ENCODE measurements at places on chromosomes 5 and 9. TPM values are rescaled to one million over a fixed set of nuclear protein-coding genes. Genes with fewer than 3 reads are reported as not detected.

The SH3TC2 gene
- 0.48 TPM for total RNA-seq

The BTNL3 gene
- not detected for total RNA-seq

The TMEFF1 gene
- 0.59 TPM for total RNA-seq

The MYO10 gene
- total RNA-seq = 48.0 TPM

The SPINK6 gene
- 0.27 TPM for total RNA-seq

The CACNA1B gene
- total RNA-seq = 0.03 TPM

The PCSK5 gene
- 2.2 TPM for total RNA-seq

The NOXA1 gene
- total RNA-seq = 1.4 TPM

The ANKRD31 gene
- 0.06 TPM for total RNA-seq

The C9 gene
- not detected for total RNA-seq

The NEURL1B gene
- total RNA-seq = 9.2 TPM

The STC2 gene
- 35.2 TPM for total RNA-seq

The FSTL4 gene
- total RNA-seq = 6.0 TPM

The FBXL17 gene
- total RNA-seq = 8.7 TPM

The SRD5A1 gene
- total RNA-seq = 27.7 TPM

The SEMA6A gene
- 0.15 TPM for total RNA-seq

The SLC6A3 gene
- total RNA-seq = 1.5 TPM

The KCNV2 gene
- total RNA-seq = not detected

The PCDHA6 gene
- total RNA-seq = 0.13 TPM

The ISL1 gene
- 0.06 TPM for total RNA-seq

The SPATA31C1 gene
- total RNA-seq = not detected

The C9orf50 gene
- not detected for total RNA-seq

The RASGEF1C gene
- total RNA-seq = 0.23 TPM

The QRFP gene
- total RNA-seq = not detected

The NR5A1 gene
- 0.11 TPM for total RNA-seq

The OTP gene
- total RNA-seq = 0.08 TPM

The PDLIM7 gene
- 82.0 TPM for total RNA-seq

The DMGDH gene
- total RNA-seq = not detected

The LIX1 gene
- not detected for total RNA-seq

The ALDH1A1 gene
- total RNA-seq = 5,648 TPM

The PCDHA13 gene
- total RNA-seq = 0.07 TPM

The TIMD4 gene
- 0.60 TPM for total RNA-seq

The RNF44 gene
- total RNA-seq = 20.4 TPM

The PKD2L2 gene
- total RNA-seq = not detected

The STKLD1 gene
- total RNA-seq = 0.73 TPM

The TXNDC15 gene
- total RNA-seq = 56.5 TPM

The SPATA31E1 gene
- total RNA-seq = not detected

Measured in A549 treated with dexamethasone at 1 μM for 4 hours (cell line).